Activated CD4-positive, alpha-beta T cell treated with anti-CD3 and anti-CD28 coated beads, Interleukin-2, Interleukin-6, amounts not matched to agents 100 ng/mL and 50 ng/mL, durations not matched to agents 16 hours and 8 hours (primary cell): ENCODE measurements at places on chromosomes 3 and 15.

DNA sequence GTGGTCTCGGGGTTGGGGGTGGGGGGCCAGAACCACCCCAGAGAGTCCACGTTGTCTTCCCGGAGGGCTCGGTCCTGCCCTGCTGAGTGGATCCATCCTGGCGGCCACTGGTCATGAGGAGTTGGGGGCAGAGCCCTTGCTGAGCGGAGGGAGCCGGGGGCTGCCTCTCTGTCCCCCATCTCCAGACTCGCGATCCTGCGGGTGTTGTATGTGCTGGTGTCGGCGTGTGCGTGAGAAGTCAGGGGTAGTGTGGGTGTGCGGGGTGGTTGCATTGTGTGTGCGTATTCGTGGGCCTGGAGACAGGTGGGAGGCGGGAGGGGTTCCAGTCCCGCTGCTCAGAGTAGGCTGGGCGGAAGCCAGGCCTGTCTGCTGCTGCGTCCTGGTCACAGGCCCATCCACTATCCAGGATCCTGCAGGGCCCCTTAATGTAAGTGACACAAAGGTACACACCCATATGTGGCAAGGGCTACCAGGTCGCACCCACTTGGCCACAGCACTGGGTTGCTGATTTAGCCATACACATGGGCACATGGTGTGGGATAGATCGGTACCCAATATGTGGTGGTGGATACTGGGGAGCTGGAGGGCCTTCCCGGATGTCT is 30.7 kb downstream of the NBEAL2 start:
- no peak for DNase-seq

GRCh38 chr3:151379083-151379734 is 5.3 kb downstream of the P2RY12 start:
- DNase-seq: peak; percentile 24

DNA sequence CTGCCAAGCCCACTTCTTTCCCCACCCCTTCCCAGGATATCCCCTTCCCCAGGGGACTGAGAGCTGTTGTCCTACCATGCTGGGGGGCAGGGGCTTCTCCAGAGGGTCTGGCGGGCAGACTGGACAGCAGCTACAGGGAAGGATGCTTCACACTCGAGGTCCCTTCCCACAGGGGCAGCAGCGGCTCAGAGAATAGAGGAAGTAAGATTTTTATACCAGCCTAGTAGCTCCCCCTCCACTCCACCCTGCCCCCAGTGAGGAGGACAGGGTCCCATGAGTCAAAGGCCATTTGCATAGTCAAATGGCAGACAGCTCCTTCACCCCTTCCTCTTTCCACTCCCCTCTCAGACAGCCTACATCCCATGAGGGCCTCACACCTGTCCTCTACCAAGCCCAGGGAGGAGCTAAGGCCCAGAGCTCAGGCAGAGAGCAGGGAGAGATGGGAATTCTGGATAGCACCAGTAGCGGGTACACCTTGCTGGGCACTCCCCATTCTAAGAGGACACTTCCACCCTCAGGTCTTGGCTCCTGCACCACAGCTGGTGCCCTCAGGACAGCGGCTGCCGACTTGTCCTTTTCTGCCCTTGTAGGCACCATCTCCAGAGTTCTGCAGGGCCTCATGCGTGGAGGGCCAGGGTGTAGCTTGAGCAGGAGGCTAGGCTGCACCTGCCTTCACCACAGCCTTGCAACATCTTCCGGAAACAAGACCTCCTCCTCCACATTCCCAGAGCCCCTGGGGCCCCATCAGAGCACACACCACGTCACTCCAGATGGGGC is at the start of gene TLR9:
Gene TLR9 (minus strand): TSS at position 194 of the 777 bp plus-strand sequence. CDS start 116 bp downstream, at position 78.
- DNase-seq: no peak

DNA sequence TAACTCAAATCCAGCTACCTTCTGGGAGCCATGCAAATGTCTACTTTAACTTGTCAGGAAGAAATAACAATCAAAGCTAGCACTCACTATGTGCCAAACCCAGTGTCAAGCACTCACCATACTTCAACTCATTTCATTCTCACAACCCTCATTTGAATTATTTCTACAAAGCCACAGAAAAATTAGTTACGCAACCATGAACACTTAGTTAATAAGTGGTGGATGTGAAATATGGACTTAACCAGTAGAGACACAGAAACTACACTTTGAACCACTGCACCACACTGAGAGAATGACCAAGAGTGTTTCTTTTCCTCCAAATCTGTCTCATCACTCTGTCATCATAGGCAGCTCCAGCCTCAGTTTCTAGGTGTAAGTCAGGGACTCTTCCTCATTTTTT is 91.0 kb upstream of the MBNL1 start:
- DNase-seq: no peak

DNA sequence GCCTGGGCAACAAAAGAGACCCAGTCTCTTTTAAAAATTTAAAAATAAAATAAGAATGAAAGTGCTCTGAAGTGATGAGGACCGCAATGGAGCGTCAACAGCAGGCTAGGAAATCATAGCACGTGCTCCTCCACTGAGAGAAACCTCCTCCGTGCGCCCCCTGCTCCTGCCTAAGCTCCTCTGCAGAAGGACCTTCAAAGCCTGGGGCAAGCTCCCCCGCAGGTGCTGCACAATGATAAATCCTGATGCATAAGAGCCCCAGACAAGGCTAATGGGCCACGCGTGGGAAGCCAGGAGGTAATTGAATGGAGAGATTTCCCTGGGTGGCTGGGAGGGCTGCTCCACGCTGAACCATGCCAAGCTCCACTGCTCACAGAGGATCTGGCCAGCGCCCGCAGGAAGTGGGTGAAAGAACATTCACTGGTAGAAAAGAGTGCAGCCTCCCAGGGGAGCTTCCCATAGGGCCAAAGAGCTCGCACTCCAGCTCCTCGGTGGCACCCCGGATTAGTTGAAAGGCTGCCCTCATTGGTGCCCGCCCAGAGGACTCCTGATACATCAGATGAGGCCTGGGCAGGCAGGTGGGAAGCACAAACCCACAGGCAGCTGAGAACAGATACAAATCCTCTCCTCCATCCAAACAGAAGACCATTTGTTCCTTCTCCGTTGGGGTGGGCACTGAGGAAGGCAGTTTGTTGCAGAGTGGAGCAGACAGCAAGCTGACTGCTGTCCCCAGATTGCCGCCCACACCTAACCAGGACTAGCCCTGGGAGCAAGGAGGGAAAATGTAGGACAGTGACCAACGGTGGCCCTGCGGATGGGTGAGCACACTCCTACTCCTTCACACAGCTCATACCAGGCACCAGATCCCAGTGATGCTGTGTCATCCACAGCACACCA is 52.5 kb downstream of the CPN2 start:
- no peak for DNase-seq

DNA sequence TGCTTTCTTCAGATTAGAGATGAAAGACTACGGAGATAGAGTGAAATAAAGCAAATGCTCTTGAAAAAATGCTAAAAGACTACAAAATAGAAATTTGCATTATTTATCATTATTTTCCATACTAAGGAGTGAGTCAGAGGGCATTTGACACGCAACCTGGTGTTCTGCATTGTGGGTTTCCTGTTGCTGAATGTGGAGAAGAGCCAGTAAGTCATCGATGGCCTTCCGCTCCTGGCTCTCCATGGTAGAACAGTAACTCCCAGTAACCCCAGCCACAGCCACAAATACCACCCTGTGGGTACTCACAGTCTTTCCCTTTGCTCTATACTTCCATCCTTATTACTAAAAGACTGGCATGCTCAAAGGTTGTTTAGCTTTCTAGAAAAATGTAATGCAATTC is 61.5 kb downstream of the CGGBP1 start:
- peak; percentile 78 for DNase-seq

DNA sequence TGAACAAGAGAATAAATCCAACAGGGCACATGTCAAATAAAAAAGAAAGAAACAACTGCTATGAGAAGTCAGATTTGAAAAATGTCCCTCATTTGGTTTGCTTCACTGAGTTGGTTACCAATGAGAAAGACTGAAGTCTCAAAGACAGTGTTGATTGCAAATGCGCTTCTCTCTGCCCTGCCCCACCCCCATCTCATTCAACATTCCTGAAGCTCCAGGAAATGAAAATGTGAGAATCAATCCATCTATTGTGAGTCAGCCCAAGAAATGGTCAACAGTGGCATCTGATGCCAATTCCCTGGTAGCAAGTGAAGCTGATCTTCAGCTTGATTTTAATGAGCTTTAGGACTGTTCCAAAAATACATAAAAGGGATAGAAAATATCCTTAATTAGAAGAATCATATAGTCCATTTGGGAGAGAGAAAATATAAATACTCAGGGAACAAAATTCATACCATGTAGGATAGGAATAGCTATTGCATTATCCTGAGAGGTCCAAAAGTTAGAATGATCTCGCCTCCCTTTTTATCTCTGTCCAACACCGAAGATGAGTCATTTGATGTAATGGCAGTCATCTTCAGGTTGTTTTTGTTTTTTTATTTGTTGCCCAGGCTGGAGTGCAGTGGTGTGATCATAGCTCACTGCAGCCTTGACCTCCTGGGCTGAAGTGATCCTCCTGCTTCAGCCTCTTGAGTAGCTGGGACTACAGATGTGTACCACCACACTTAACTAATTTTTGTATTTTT is 200.3 kb upstream of the UMPS start:
- DNase-seq: no peak

DNA sequence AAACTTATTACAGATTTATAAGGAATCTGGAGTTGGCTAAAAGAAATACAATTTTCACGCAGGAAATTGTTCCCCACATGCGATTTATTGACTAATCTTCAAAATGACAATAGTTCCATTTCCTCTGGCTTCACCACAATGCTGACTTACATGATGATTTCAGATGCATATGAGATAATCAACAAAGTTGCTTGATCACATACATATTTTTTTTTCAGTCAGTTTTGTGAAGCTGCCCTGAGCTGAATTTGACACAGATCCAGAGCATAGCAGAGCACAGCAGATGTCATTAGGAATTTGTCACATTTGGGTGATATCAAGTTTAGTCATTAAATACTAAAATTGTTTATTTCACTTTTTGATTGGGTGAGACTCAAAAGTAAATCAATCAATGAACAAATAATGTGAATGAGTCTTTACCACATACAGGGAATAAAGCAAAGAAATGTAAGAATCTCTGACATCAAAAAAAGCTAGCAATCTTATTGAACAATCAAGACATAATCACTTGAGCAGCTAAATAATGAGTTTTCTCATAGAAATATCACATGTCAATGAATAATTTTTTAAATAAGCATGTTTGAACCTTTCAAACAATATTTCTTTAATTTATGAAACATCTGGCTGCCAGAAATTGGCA is 18.3 kb downstream of the CPB1 start:
- DNase-seq: no peak

GRCh38 chr3:58722561-58722960 is 56.0 kb upstream of the FAM3D start:
- DNase-seq: no peak

DNA sequence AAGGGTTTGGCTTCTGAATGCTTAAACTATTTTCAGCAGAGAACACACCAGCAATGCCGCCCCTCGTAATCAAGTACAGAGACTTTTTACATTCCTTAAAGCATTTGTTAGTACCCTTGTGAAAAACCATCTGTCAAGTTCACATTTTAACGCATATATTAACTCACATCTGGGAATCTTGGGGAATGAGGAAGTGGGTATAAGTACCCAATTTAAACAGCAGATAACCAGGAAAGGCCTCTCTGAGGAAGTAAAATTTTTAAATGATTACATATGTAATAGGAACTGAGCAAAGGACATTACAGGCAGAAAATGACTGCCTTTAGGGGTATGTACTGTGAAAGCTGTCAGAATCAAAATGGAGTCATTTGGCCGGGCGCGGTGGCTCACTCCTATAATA is 12.8 kb upstream of the CFAP44 start:
- DNase-seq: no peak

DNA sequence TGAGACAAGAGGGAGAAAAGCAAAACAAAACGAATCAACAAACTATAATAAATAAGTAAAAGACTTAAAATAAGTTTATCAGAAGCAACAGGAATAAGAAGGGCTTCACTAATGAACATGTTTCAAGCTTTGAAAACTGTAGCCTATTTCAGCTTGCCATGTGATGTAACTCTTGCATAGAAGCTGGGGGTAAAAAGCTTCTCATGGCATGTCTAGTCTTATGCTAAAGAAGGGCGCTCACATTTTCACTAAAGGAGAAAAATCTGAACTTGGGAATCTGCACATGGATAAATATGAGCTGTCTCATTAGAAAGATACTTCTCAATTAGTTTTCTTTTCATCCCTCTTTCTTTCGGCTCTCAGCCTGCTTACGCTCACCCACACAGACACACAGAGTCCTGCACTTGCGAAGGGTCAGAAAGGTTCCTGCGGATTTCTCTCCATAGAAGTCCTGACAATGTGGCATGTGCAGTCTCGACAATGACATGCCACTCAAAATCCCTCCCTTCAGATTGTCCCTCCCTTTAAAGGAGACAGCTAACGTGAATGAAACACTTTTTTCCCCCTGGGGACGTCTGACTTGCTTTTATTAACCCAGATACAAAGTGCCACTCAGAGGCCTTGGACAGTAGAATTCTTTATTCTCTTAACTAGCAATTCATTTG is 568.9 kb upstream of the NR2F2 start:
- no peak for DNase-seq

- no peak for DNase-seq
Measured at GRCh38 chr3:59809016-59809415, 759.2 kb upstream of the CFAP20DC start.

GRCh38 chr3:117928836-117929235 is 1105.8 kb downstream of the IGSF11 start:
- DNase-seq: no peak

DNA sequence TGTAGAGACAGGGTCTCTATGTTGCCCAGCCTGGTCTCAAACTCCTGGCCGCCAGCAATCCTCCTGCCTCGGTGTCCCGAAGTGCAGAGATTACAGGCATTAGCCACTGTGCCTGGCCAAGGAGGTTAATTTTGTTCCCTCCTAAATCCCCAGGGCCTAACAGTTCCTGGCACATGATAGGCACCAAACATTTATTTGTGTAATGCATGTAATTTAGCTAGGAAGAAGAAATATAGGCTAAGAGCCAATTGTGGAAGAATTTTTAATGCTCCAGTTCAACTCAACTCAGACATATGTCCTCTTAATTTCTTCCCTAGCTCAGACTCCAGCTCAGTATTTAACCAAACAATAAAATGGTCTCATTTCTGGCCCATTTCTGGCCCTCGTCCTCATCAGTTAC is 7.7 kb upstream of the ZNF592 start:
- no peak for DNase-seq

DNA sequence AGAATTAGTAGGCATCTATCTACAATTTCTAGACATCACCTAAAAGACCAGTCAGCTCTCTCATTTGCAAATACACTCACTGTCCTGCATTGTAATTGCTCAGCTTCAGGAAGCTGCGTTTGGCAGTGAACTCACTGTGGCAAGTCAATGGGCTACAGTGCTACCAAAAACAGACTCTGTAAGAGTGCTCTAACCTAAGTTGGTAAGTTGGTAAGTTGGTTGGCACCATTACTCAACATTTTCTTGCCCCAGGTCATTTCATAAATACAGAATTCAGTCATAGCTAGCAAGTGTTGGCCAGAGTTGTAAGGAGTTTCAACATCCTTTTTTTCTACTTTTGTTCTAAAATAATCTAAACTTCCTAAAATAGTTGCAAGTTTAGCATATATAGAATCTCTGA is 466.3 kb downstream of the NAALADL2 start:
- no peak for DNase-seq

- DNase-seq: no peak
Measured at GRCh38 chr3:36647423-36647853, 116.9 kb downstream of the DCLK3 start.

GRCh38 chr3:130850843-130851242 is 43.0 kb upstream of the ATP2C1 start:
- peak; percentile 22 for DNase-seq
